ENCODE measurements at places on chromosomes 5 and 9.

GRCh38 chr5:103327893-103328292, 69.3 kb downstream of the MACIR start:
- no peak for DNase-seq

DNA sequence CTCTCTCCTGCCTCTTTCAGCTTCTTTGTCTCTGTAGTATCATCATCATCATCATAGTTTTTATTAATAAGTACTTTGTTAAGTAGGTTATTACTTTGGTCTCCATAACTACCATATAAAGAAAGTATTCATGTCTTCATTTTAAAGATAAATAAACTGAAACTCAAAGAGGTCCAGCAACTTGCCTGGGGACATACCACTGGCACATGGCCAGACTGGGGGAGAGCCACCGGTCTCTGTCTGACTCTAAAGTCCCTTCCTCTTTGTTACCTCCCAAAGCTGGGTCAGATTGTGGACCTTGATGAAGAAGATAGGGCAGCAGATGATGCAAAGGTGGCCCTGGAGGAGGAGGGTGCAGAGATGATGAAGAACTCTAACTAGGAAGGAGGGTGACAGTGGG, 8.5 kb downstream of the CDX1 start:
- DNase-seq = no peak

- no peak for DNase-seq
These were observed 130.8 kb downstream of the ARHGAP26 start for GRCh38 chr5:142900927-142901326.

- DNase-seq = no peak
These were observed 372.3 kb downstream of the DNAH5 start for GRCh38 chr5:13572163-13572562.

DNA sequence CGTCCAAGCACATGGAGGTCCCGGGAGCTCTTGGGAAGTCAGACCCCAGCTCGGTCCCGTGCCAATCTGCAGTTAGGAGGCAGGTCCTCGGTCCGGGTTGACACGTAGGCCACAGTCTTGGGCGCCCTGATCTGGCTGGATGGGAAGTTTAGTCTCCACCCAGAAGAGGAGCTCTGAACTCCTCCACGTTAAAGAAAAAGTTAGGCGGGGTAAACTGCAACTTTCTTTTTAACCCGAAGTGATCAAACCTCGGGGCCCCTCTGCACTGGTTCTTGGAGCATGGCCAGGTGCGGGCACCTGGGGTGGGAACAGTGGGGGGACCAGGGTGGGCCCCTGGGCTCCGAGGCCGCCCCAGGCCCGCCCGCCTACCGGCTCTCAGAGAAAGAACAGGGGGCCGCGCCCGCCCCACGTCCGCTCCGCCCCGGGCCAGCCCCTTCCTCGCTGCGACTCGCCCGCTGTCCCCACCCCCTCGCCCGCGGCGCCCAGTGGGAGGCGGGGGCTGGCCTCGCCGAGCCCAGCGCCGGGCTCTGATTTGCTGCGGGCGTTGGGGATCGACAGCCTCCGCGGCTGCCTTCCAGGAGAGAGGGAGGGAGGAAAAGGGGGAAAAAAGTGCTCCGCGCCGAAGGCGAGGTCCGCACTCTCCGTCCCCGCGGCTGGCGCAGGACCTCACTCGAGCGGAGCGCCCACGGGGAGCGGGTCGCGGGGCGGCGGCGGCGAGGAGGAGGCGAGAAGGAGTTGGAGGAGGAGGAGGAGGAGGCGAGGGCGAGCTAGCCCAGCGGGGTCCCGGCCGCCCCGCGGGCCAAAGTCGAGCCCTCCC, at the start of gene COL5A1:
TSS of gene COL5A1 (plus strand) at position 631 of the 817 bp plus-strand sequence. CDS start 385 bp downstream, outside the sequence.
- no peak for DNase-seq

GRCh38 chr5:162434281-162434680, 366.7 kb downstream of the GABRG2 start:
- DNase-seq = no peak

- DNase-seq = no peak
These were observed 23.4 kb downstream of the LIX1 start for GRCh38 chr5:97119007-97119390.

DNA sequence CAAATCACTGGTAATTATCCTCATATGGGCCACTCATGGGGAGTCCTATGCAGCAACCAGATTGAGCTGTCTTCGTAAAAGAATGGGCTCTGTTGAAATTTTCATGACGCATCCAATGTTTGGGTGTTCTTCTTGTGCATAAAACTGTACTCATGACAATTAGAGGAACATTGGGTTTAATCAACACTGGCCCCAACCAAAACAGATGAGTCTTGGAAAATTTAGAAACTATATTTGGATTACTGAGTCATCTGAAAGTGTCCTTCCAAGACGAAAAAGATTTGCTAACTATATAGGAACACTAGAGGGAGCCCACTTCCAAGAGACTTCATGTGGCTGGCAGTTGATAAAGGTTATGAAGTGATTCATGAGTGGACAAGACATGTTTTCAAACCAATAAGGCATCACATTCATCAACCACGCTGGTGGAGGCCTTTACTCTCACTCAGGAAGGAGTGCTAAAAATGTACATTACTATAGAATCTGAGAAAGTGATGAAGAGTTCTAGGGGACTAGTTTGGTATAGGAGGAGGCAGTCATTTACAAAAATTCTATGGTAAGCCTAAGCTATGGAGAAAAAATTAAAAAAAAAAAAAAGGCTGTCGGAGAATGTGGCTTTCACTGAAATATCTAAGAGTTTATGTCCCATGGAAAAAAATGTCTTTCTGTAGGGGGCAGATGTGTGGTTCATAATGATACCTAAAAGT, 313.5 kb downstream of the PRDM9 start:
- peak; percentile 70 for DNase-seq

DNA sequence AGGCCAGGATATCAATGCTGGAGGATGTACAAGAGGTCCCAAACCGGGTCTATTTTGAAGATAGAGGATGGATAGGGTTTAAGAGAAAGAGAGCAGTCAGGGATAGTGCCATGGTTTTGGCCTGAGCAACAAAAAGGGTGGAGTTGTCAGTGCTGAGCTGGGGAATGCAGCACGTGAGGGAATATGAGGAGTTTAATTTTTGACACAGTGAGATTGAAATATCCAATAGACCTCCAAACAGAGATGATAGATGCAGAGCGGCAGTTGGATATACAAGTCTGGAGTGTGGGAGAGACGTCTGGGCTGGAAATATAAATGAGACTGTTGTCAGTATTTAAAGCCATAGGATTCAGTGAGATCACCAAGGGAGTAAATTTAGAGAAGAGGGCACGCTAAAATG, 136.7 kb upstream of the EFNA5 start:
- no peak for DNase-seq

GRCh38 chr5:65840071-65840470, 86.3 kb upstream of the ERBIN start:
- DNase-seq = no peak

GRCh38 chr5:6202149-6202967, 176.0 kb downstream of the MED10 start:
- no peak for DNase-seq

- DNase-seq = no peak
These were observed 66.1 kb upstream of the PPP1R26 start for GRCh38 chr9:135413461-135413860.

GRCh38 chr9:95989297-95989696, 113.8 kb downstream of the ERCC6L2 start:
- DNase-seq = no peak

GRCh38 chr5:158492136-158492535, 607.6 kb downstream of the EBF1 start:
- no peak for DNase-seq

DNA sequence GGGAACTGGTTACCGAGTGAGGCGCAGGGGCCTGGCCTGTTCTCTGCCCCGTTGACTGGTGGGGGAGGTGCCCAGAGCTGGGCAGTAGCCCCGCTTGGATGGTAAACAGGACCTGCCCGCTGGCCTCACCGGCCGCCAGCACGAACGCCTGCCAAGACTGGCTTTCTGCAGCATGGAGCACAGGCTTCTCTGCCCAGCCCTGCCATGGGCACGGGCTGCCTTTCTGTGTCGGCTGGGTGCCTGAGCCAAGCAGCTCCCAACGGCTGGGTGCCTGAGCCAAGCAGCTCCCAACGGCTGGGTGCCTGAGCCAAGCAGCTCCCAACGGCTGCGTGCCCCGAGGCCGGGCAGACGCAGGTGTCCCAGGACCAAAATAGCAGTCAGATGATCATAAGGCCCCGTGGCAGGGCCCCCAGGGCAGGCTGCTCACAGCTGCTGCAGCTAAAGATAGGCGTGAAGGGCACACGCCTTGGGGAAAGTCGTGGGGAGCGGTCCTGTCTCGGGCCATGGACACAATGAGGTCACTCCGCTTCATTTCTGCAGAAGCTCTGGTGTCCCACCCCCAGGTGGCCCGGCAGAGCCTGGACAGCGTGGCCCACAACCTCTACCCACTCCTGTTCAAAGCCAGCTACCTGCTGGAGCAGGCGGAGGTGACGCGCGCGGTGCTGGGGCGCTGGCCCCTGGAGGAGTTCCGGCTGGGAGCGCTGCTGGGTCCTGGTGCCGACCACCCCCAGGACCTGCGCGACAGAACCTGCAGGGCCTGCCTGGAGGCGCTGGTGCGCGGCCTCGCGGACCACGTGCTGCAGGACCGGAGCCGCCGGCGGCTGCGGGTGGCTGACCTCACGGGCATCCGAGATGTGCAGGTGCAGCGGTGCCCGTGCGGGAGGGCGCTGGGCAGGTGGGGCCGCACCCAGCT, at the start of gene LRRC14B:
TSS of gene LRRC14B (plus strand) at position 460 of the 913 bp plus-strand sequence. CDS start at position 504, 44 bp downstream.
- no peak for DNase-seq

DNA sequence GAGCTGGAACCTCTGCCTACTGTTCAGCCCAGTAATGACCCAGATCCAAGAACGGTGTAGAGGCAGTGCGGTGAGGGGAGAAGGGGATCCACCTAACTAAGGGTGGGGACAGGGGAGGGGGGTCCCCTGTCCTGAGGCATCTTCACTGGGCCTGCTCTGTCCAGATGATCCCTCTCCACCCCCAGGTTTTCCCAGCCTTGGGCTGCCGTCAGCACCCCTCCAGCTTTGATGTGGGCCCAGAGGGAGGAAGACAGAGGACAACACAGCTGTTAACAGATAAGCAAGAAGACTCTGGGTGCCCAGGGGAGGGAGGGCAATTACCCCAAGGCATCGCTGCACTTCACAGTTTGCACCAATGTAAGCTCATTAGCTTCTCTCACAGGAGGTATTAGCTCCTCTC, 19.3 kb downstream of the BICD2 start:
- no peak for DNase-seq

DNA sequence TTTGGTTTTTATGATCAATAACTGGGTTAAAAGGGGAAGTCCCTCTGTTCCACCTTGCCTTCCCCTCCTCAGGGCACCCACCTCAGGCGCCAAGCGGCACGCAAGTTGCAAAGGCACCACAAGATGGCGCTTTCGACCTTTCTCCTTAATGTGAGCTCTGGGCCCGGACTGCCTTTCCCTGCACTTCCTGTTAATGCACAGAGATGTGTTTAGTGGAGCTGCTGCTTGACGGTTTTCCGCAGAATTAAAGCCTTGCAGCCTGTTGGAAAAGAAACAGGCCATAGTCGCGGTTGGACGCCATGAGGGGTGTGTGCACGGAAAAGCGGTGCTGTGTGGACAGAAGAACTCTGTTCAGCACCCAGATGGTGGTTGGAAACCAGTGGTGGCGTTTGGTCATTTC, 17.9 kb downstream of the CXCL14 start:
- peak; percentile 45 for DNase-seq

GRCh38 chr9:4301296-4301695, 1.4 kb upstream of the GLIS3 start:
- no peak for DNase-seq

DNA sequence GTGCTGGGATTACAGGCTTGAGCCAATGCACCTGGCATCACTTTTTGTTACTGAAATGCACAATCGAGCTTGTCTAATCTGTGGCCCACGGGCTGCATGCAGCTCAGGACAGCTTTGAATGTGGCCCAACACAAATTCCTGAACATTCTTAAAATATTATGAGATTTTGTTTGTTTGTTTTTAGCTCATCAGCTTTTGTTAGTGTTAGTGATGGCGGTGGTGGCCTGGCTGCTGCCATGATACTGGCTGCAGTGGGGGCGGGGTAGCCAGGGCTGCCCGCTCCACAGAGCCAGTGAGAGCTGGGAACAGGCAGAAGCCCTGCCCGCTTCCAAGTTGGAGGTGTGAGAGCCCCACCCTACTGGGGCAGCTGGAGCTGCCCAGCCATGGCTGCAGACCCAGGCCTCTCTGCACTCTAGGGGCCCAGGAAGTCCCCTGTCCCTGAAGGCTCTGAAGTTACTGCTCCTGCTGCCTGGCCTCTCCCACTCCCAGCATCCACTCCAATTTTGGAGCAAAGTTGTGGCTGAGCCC, 76.6 kb upstream of the SHB start:
- no peak for DNase-seq

DNA sequence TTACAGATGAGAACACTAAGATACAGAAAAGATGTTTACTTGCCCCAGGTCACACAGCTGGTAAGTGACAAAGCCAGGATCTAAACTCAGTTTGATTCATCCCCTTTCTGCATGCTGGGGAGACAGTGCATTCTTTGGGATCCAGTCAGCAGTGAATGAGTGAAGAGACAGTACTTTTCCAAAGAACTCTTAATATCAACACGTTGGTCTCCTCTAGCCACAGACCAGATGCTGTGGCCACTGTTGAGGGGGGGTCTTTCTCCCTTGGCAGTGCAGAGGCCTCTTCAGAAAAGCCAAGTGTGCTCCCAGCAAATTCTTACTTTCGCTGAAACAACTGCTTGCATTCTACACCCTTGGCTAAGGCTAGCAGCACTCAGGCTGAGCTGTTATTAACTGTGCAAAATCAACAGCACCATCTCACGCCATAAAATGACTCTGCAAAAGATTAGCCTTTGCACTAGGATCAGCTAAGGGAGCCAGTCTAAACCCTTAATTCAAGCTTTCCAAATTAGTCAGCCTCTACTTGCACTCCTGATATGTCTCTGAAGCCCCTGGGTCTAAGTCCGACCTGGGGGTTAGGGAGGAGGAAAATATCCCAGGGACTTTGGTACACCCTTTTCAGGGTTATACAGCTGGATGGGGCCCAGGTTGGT, 4.8 kb upstream of the TMEM171 start:
- DNase-seq = no peak

- DNase-seq = peak; percentile 9
These were observed 129.0 kb upstream of the ALDH1B1 start for GRCh38 chr9:38263532-38263931.

GRCh38 chr9:114869845-114870244, 60.5 kb downstream of the TNFSF8 start:
- DNase-seq = no peak

DNA sequence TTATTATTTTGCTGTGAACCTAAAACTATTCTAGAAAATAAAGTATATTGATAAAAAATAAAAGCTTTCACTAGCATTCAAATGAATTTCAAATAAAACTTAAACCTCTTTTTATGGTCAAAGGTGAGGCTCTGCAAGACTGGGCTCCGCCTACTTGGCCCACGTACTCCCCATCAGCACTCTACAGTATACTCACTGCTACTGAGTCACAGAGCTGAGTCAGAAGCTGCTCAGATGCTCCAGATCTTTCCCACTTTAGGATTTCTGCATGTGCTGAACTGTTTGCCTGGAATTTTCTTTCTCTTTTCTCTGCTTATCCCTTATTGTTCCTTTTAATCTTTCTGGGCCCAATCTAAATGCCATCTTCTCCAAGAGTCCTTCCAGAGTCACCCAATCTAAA, 331.9 kb upstream of the CCNG1 start:
- DNase-seq = no peak

DNA sequence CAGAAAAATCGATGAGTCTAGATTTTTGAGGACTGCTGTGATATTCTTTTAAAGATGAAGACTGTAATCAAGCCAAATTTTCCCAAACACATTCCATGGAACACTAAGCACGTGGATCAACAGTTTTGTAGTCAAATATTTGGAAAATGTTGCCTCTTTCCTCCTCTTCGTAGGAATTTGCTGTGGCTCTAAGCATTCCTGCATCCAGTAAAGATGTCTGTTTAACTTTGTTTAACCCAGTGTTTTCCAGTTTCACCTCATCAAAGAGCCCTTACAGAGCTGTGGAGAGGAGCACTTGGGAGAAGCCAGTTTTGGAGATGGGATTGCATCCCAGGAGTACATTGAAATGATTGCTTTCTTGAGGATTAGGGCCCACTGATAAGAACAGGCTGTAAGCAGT, 58.9 kb downstream of the INSYN2B start:
- DNase-seq = no peak
